ENCODE measurements at places on chromosomes 12 and 14.

DNA sequence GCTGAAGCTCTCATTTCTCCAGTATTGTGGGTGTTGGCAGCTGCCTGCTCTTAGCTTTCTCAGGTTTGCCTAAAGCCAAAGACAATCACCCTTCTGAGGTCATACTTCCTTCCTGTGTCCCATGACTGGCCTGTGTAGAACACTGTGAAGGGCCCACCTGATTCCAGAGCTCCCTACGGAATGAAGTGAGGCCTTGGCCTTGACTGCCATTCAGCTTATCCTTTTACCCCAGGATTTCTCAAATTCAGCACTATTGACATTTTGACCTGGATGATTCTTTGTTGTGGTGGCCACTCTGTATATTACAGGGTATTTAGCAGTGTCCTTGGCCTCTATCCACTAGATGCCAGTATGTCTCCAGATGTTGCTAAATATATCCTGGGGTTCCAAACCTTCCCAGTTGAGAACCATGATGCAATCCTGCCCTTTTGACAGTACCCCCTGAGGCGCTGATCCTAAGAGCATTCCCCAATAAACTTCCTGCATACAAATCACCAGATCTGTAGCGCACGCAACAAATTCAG lies 112.3 kb upstream of the KRR1 start:
- DNase-seq = no peak

DNA sequence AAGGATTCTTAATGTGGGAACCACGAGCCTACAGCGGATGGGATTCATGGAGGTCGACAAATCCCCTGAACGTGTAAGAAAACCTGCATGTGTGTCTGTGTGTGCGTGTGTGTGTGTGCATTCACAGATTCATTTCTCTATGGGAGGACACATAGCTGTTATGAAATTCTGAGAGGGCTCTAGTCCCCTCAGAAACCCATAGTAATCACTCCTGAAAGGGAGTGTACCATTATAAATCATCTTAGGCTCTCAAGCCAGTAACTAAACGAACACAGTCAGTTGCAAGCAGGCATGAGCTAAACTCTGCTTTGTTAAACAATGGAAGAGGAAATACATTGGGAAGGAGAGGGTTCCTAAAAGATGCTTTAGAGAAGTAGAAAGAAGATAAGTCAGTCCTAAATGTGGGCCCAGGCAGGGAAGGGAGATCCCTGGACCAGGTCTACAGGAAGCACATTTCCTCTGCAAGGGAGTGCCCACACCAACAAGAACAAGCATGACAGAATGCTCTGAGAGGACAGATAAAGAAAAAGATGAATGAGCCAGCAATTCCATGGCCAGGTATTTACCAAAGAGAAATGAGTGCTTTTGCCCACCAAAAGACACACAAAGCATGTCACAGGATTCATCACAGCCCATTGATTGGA lies 91.3 kb downstream of the ITPR2 start:
- no peak for DNase-seq

DNA sequence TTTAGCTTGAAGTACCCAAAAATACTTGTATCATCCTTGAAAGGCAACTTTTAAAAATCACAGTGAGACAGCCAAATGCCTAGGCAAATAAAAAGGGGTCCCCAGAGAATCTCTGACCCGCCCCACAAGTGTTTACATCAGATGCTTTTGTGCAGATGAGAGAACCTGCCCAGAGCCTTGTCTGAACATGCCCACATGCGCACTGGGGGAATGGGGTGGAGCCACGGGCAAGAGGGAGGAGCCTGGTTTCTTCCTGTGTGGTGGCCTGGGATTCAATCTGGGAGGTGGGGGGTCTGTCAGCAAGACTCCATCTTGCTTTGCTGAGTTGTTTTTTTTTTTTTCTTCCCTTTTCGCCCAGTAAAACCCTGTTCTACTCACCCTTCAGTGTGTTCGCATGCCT lies 381.7 kb upstream of the CCDC196 start:
- DNase-seq = no peak

DNA sequence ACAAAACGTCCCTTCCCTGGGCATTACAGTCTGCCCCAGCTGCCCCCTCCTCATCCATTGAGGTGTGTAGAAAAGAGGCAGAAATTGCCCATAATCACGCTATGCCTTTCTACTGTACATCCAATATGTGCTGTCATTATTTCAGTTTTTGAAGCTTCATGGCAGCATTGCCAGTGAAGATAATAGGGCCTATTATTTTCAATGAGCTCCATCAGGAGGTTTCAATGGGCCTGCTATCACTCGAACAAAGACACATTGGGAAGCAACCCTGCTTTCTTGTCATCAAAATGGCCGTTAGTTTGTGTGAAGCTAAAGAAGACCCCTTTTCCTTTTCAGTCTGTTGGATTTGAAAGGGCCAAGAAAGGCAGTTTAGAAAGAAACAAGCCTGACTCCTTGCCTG lies 653.8 kb downstream of the NOVA1 start:
- DNase-seq = no peak

DNA sequence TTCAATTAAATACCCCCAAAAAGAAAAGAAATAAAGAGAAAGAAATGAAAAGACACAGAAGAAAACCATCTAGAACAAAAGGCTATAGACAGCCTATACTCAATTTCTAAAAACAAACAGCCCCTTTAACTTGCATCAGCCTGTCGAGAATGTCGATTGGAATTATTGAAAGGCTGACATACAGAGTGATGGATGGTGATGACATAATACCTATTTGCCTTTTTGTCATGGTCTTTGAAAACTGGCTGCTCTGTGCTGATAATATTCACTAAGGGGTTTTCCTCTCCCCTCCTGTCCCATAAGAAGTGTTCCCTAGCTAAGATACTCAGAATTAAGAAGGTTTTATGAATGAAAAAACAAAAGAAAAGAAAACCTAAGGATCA lies 393.7 kb downstream of the SOX5 start:
- DNase-seq = no peak
